NCI-H1694 treated with DMSO at 0.1 percent for 48 hours (cell line): ENCODE measurements at places on chromosomes 5 and 9.

DNA sequence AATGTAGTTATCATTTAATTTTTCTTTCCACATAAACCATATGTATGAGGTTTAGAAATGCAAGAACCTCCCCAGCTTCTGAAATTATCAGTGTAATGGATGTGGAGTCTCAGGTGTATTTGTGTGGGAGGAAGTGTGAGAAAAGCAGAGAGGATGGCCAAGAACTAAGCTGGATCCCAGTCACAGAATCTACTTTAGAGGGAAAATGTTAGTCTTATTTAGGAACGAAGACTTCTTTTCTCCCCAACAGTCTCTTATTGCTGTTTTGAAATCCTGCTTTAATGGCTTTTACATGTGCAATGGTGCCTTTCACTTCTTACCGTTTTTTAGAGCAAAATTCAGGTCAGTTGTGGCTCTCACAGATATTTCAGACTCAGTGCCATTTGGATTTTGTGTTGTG, 3.0 kb downstream of the EQTN start:
- no peak for DNase-seq

GRCh38 chr5:78591138-78591612, 57.4 kb downstream of the LHFPL2 start:
- DNase-seq = no peak

- DNase-seq = no peak
These were observed 107.6 kb upstream of the PHYKPL start for GRCh38 chr5:178340187-178340586.

DNA sequence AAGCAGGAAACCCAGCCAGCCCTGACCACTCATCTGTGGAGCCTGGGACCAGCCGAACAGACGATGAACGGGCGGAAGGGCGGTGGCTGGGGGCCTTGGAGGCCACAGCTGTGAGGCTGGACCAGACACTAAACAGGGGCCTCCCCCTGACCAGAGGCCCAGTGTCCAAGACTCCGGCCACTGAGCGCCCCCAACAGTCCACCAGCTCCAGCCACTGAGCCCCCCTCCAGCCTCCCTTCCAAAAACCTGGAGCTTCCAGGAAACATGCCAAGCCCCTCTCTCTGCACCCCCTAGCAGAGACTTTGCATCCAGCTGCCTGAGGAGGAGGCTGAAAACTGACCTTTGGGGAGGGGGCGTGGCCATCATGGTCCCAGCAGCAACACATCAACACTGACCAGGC, 23.2 kb downstream of the CNTFR start:
- DNase-seq = no peak

DNA sequence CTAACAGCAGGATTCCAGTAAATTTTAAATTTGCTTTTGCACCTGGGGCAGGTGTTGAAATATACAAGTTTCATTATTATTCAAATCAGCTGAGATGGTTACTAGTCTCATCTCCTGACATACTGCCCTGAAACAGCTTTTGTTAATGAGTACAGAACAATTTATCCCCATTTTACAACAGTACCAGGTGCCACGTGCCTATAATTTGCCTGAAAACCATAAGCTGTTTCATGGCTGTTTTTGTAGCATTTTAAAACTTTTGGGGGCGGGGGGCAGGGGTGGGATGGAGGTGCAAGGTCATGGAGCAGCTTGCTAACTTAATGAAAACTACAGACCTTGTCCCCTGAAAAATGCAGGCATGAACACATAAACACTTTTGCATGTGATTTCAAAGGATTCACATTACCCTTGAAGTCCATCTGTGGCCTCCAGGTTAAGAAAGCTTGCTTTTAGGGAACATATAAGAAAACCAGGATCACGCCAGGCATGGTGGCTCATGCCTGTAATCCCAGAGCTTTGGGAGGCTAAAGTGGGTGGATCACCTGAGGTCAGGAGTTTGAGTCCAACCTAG, 42.1 kb downstream of the TIMD4 start:
- no peak for DNase-seq

GRCh38 chr5:138471052-138471361, 5.7 kb downstream of the EGR1 start:
- no peak for DNase-seq

DNA sequence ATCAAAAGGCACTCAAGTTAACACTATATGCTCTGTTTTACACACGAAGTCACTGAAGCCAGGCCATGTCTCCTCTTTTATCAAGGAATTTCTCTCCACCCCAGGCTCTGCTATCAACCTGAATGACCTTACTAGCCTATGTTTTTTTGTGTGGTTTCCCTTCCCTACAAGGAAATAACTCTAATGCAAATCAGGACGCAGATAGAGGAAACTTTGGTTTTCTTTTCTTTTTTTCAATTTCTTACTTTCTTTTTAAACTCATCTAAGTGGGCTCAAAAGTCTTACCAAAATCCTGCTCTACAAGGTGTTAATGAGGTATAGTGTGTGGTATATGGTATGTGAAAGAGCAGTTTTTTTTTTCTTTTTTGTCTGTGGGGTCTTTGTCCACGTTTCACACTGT, 5.5 kb upstream of the SLC46A2 start:
- DNase-seq = no peak

DNA sequence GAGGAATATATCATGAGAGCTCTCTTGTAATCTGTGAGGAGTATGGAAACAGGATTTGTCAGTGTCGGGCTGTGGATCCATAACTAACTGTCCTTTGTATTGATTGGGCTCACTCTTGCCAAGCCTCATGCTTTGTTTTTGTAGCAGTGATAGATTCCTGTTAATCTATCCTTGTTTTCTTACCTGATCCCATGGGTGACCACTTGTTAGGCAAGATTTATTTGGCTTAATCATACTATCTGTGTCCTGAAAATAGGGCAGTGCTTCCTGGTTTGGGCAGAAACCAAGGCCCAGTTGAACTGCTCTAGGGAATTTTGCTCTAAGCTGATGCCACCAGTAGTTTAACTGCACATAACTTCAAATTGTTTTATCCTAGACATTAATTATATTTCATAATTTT, 6.1 kb downstream of the NDFIP1 start:
- DNase-seq = no peak

DNA sequence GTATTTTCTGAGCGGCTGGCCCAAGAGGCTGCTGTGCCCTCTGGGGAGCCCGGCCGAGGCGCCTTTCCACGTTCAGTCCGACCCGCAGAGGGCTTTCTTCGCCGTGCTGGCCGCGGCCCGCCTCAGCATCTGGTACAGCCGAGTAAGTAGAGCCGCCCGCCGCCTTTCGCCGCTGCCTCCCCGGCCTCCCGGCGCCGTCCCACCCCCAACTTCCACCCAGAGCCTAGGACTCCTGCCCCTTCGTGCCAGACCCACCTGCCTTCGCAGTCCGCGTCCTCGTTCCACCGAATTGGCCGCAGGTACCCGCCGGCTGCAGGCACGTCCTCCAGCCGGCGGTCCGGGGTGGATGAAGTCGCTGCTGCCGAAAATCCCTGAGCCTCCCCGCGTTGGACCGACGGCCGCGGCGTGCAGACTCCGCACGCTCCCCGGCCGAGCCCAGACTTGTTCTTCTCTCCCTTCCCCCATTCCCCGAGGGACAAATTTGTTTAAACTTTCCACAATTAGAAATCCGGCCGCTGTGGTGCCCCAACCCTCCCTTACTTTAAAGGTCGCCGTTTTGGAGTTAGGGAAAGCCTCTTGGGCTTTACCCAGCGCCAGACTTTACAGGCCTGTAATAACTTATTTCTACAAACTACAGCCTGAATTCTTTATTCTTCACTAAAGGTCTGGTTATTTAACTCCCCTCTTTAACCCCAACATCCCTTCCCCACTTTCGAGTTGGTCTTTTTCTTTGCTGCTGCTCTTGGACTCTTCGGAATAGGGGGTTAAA, 589 bp downstream of the RIC1 start:
- DNase-seq = no peak

- DNase-seq = no peak
These were observed 15.0 kb upstream of the FBP1 start for GRCh38 chr9:94654165-94654894.

GRCh38 chr5:171588790-171589189, 169.3 kb downstream of the FGF18 start:
- DNase-seq = no peak

GRCh38 chr5:9547122-9547947, 1.5 kb upstream of the SEMA5A start:
- DNase-seq = no peak

- DNase-seq = no peak
These were observed 82.7 kb downstream of the EGFLAM start for GRCh38 chr5:38341056-38341455.

DNA sequence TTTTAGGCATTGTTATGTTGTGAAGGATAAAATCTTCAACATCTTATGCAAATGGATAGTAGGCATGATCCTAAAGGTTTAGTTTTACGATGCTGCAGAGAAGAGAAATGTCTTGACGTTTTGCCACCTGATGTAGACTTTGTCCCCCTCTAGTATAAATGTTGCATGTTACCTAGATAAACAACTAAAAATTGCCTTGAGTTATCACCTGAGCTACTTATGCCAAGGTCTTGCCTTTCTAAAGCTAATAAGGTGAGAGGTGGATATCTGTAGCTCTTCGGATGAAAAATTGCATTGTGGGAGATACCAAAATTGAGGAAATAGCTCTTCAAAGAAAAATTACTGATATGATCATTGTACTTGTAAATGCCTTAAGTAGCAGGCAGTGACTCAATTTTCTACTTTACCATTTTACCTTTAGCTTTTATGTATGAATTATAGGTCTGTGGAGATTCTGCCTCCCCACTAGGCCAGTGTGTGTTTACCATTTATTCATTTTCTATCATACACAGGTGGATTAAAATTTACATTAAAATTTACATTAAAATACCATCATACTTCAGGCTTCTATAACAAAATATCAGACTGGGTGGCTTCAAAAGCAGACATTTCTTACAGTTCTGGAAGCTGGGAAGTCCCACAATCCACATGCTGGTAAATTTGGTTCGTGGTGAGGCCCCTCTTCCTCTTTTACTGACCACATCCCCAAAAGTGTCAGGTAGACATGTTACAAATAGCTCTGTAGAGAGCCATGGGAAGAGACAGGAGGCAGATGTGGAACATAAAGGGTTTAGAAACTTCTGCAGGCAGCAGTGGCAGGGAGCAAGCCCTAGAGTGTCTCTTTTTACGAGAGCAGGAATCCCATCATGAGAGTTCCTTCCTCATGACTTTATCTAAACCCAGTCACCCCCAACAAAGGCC, 100.7 kb upstream of the ERBIN start:
- DNase-seq = no peak

DNA sequence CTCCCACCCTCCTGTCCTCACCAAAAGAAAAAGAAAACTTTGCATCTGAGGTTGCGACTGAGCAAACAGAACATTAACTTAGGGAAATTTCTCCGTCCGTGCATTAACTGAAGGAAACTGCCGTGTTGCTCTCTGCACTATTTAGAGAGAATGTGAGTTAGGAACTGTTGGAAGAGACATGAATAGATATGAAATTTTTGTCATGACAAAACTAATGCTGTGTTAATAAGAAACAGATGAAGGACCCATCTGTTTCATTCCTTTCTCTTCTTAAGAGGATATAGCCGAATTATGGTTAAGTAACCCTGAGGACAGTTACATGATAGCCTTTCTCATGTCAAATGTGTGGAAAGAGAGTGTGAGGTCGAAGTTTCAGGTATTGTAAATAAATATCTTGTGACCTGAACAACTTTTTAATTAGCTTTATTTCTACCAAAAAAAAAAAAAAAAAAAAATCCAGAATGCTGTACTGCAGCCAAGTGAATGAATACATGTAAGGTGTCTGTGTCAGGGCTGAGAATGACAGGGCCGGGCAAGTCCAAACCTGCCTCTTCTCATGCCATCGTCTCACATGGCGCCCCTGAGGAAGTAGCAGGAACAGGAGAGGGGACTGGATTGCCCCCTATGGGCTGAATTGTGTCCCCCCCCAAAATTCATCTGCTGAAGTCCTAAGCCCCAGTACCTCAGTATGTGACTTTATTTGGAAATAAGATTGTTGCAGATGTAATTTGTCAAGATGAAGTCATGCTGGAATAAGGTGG, 35.6 kb upstream of the ANKRD33B start:
- DNase-seq = peak; percentile 80

- DNase-seq = no peak
These were observed 665.1 kb downstream of the EFNA5 start for GRCh38 chr5:107005653-107006052.

- DNase-seq = no peak
These were observed 8.0 kb downstream of the SIL1 start for GRCh38 chr5:139190125-139190524.

- DNase-seq = no peak
These were observed 16.2 kb downstream of the HACD4 start for GRCh38 chr9:21015129-21015815.

DNA sequence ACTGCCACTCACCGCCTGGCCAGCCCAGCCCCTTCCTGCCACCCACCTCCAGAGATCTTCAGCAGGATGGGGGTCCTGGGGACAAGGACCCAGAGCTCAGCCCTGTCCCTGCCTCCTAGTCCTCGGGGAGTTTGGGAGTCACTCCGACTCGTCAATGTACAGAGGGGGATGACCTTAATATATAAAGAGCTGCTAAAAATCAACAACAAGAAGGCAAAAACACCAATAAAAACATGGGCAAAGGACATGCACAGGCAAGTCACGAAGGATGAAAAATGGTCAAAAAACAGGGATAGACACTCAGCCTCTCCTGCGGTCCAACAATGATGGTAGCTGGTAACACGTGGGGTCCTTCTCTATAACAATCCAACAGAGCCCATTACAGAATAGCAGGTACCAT, 4.7 kb upstream of the ASB6 start:
- DNase-seq = no peak
